NCI-H748 treated with DMSO at 0.1 percent for 48 hours (cell line): ENCODE measurements at places on chromosomes 3 and 15.

DNA sequence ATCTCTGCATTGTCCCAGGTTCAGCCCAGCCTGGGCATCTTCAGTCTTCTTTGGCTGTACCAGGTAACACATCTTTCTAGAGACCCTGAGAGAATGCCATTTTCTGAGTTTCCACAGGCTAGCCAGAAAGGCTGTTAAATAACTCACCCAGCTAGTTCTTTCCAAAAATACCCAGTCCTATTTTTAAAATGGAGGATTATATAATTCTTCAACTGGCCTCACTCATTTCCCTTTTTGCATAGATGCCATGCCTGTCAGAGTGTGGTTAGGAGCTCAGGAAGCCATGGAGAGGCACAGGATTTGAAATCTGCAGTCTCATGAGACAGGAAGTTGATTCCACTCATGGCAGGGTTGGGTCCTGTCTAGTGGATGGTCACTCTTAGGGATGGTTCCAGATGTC is 39.8 kb downstream of the CEMIP start:
- DNase-seq, result no peak

DNA sequence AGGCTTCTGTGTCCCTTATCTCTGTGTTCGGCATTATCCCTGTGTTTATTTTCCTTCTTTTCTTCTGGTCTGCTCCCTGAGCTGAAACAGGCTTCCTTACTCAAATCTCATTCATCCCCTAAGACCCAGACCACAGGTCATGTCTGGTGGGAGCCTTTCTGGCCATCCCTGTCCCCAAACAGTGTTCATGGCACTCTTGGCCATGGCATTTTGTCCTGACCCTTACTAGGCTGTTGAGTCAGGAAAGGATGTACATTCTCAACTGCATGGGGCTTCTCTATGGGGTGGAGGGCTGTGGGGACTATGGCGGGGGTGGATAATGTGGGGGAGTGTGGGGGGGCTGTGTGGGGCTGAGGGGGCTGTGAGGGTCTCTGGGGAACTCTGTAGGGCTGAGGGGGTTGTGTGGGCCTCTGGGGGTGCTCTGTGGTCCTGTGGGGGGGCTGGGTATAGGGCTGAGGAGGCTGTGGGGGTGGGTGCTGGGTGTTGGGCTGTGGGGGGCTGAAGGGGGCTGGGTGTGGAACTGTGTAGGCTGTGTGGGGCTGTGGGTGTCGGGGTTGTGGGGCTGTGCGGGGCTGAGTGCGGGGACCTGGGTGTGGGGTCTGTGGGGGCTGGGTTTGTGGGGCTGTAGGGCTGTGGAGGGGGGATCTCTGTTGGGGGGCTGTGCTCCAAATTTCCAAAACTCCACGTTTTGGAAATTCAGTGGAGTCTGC is 64.3 kb downstream of the KLF13 start:
- DNase-seq, result no peak

DNA sequence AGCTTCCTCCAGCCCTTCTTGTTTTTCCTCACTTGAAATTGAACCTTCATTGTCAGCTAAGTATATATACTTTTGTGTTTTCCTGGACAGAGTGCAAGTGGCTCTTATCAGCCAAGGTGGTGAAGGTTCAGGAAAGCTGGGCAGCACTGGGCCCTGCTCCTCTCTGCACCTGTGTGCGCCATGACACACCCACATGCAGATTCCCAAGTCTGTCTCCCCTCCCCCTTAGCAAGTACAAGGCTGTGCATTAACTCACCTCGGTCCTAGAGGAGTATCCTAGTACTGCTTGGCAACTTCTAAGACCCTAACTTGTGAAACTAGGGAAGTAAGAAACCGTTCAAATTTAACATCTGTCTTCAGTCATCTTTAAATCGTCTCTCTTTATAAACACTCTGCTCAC is 85.8 kb downstream of the SLC49A4 start:
- no peak for DNase-seq

GRCh38 chr3:55459838-55460237 is 27.3 kb downstream of the WNT5A start:
- no peak for DNase-seq

DNA sequence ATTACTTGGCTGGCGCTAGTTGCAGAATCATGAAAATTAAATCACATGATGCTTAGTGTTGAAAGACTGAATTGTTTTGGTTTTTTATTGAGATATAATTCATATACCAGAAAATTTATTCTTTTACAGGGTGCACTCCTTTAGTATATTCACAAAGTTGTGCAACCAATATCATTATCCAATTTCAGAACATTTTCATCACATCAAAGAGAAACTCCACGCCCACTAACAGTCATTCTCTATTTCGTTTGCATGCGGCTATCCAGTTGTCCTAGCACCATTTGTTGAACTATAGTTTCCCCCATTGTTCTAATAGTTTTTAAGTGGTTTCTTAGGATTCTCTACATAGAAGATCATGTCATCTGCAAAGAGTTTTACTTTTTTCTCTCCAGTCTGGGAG is 3.7 kb downstream of the EHD4 start:
- no peak for DNase-seq
